ENCODE measurements at places on chromosomes 7 and 10.

GRCh38 chr7:51229106-51229537 lies 87.5 kb downstream of the COBL start:
- DNase-seq, result no peak

- no peak for DNase-seq
Observed at GRCh38 chr7:26284995-26285632, 6.5 kb upstream of the SNX10 start.

- no peak for DNase-seq
Observed at GRCh38 chr10:101040061-101040460, 9.0 kb downstream of the SFXN3 start.

GRCh38 chr7:155604504-155604997 lies 39.9 kb upstream of the RBM33 start:
- no peak for DNase-seq
